ENCODE measurements at places on chromosomes 16 and 17. TPM values are rescaled to one million over a fixed set of nuclear protein-coding genes. Genes with fewer than 3 reads are reported as not detected.

The CACNA1G gene
- not detected for total RNA-seq

The KIAA0513 gene
- 13.6 TPM for total RNA-seq

The ENPP7 gene
- not detected for total RNA-seq

GRCh38 chr16:21226749-21227148 is 6.8 kb upstream of the ANKS4B start:
- peaks cover 56% of the 10 kb centered on the region for H3K27me3 ChIP-seq
- DNase-seq: no peak
- peaks cover 13% of the 10 kb centered on the region for H3K4me1 ChIP-seq
- no peak overlapping the region for H3K4me3 ChIP-seq
- H3K36me3 ChIP-seq: no peaks in the 10 kb centered on the region

DNA sequence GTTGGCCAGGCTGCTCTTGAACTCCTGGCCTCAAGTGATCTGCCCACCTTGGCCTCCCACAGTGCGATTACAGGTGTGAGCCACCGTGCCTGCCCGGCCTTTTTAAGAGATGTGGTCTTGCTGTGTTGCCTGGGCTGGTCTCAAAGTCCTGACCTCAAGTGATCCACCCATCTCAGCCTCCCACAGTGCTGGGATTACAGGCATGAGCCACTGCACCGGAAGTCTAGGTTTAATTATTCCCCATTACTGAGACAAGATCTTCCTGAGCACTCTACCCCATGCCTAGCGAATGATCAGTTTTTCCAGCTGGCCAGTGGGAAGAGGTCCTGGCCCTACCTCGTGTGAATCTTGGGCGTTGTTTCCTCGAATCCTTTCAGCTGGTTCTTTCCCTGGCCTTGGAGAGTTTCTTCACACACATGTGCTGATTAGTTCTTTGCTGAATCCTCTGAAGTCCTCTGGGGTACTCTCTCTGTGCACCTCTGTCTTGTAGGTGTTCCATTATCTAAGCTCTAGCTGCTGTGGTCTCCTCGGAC is 18.9 kb downstream of the C16orf54 start:
- H3K27me3 ChIP-seq: peaks cover 8% of the 10 kb centered on the region
- peaks cover 6% of the 10 kb centered on the region for H3K36me3 ChIP-seq
- DNase-seq: no peak
- H3K4me1 ChIP-seq: peaks cover 30% of the 10 kb centered on the region
- no peak overlapping the region for H3K27ac ChIP-seq
- no peak overlapping the region for H3K4me3 ChIP-seq

DNA sequence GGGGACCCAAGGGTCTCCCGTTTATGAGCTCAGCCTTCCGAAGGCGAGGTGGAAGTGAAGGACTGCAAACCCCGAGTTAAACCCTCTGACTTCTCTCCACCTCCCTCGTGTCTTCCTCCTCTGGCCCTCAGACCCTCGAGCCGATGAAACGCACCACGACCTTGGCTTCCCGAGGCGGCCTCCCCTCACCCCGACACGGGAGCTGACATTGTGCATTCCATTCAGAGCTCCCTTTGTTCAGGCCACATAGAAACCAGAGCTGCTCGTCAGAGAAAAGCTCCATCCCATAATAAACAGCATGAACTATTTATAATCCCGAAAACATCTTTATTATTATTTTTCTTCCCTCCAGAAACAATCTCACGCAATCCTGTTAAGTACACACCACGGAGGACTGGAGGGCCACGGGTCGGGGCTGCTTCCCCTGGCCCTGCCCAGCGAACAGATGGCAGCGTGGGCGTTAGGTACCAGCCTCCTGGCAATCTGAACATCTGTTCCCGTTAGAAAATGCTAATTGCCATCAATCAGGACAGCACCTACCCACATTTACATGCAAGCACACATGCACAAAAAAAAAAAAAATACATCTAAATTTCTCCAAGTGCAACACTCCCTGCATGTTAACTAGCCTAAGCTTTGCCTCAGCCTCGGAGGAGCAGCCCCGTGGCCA is 145.7 kb downstream of the RBFOX3 start:
- no peaks in the 10 kb centered on the region for H3K27me3 ChIP-seq
- DNase-seq: no peak
- H3K4me3 ChIP-seq: no peak overlapping the region
- H3K4me1 ChIP-seq: no peaks in the 10 kb centered on the region
- H3K27ac ChIP-seq: no peak overlapping the region

GRCh38 chr17:50493744-50494143 is 14.5 kb upstream of the MYCBPAP start:
- H3K36me3 ChIP-seq: no peaks in the 10 kb centered on the region
- no peak for DNase-seq
- H3K27ac ChIP-seq: no peak overlapping the region
- no peaks in the 10 kb centered on the region for H3K4me1 ChIP-seq

DNA sequence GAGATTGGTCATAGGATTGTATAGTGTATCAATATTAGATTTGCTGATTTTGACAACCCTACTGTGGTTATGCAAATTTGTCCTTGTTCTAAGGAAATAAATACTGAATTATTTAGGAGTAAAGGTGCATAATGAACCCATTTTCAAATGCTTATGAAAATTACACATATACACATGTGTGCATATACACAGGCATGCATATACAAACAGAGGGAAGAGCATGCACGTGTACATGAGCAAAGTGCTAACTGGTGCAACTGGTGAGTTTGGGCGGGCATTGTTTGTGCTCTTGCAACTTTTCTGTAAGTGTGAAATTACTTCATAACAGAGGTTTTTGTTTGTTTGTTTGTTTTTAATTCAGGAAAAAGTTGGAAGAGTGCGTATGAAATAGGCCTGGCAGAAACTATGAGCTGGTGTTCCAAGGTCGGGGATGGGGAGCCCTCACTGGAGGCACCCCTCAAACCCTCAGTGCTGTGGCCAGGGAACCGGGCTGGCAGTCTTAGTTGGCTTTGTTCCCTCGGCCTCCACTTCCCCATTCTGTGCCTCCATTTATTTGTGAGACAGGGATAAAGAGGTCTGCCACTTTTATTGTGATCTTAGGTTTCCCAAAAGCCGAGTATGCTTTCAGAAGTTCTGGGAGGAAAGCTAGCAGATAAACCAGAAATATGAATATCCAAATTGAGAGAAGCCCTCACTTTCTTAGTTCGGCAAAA is 5.8 kb downstream of the DEXI start:
- no peak overlapping the region for H3K4me3 ChIP-seq
- H3K36me3 ChIP-seq: peaks cover 35% of the 10 kb centered on the region
- no peaks in the 10 kb centered on the region for H3K27me3 ChIP-seq
- peaks cover 79% of the 10 kb centered on the region for H3K4me1 ChIP-seq
- DNase-seq: no peak

- H3K4me3 ChIP-seq: peak overlapping the region; percentile 69
- H3K36me3 ChIP-seq: peaks cover 49% of the 10 kb centered on the region
- H3K4me1 ChIP-seq: peaks cover 84% of the 10 kb centered on the region
- no peaks in the 10 kb centered on the region for H3K27me3 ChIP-seq
Observed at GRCh38 chr17:40341808-40342503, 22.6 kb downstream of the GJD3 start.

DNA sequence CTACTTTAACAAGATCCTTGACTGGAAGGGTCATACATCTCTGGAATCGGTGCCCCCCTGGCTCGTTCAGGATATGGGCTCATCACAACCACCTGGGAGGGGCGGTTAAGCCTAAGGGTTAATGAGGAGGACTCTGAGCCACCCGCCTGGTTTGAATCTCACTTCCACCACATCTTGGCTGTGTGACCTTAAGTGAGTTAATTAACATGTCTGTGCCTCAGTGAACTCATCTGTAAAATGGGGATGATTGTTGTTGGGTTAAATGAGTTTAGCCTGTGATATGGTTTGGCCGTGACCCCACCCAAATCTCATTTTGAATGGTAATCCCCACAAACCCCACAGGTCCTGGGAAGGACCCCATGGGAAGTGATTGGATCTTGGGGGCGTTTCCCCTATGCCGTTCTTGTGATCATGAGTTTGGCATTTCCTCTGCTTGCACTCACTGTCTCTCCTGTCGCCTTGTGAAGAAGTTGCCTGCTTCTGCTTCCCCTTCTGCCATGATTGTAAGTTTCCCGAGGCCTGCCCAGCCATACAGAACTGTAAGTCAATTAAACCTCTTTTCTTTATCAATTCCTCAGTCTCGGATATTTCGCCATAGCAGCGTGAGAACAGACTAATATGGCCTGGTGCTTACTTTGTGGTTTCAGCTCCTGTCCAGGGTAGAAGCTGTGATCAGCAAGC is 214.0 kb upstream of the CIBAR2 start:
- peaks cover 8% of the 10 kb centered on the region for H3K27me3 ChIP-seq
- peaks cover 2% of the 10 kb centered on the region for H3K4me1 ChIP-seq
- H3K36me3 ChIP-seq: no peaks in the 10 kb centered on the region

DNA sequence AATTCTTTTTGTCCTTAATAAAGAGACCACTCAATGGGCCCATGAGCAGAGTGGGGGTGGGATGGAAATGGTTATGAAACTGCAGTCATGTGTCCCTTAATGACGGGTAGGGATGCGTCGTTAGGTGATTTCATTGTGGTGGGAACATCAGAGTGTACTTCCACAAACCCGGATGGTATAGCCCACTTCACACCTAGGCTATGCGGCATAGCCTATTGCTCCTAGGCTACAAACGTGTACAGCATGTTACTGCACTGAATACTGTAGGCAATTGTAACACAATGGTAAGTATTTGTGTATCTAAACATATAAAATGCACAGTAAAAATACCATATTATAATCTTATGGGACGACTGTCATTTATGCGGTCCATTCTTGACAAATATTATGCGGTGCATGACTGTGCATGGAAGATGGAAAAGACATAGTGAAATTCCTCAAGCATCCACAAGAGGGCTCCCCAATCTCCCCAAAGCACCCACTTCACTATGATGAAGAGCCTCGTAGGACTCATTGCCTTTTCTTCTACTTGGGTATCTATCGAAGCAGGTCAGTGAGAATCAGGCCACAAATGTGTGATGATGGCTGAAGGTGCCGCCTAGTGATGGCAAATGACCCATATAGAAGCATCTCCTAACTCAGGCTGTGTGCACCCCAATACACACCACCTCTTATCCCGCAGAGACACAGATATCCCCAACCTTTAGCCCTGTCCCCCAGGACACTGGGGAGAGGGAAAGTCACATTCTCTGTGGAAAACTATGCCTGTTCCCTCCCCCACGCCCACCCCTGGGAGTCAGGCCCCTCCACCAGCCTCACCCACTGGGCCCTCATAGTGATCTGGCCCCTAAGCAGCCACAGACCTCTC is 43.5 kb downstream of the TBX21 start:
- no peaks in the 10 kb centered on the region for H3K36me3 ChIP-seq
- no peak overlapping the region for H3K4me3 ChIP-seq
- peaks cover 31% of the 10 kb centered on the region for H3K27me3 ChIP-seq
- H3K27ac ChIP-seq: no peak overlapping the region
- DNase-seq: peak; percentile 52

- no peak for DNase-seq
- H3K36me3 ChIP-seq: peaks cover 3% of the 10 kb centered on the region
- no peak overlapping the region for H3K27ac ChIP-seq
- peaks cover 11% of the 10 kb centered on the region for H3K4me1 ChIP-seq
- H3K27me3 ChIP-seq: peaks cover 2% of the 10 kb centered on the region
- no peak overlapping the region for H3K4me3 ChIP-seq
Observed at GRCh38 chr16:79838496-79839259, 238.1 kb upstream of the MAF start.

- no peak for DNase-seq
- no peaks in the 10 kb centered on the region for H3K27me3 ChIP-seq
Observed at GRCh38 chr17:14840616-14841231, 424.4 kb downstream of the PMP22 start.

- DNase-seq: no peak
- peaks cover 32% of the 10 kb centered on the region for H3K36me3 ChIP-seq
- no peak overlapping the region for H3K4me3 ChIP-seq
Observed at GRCh38 chr17:4678448-4679026, 25.4 kb downstream of the PELP1 start.

DNA sequence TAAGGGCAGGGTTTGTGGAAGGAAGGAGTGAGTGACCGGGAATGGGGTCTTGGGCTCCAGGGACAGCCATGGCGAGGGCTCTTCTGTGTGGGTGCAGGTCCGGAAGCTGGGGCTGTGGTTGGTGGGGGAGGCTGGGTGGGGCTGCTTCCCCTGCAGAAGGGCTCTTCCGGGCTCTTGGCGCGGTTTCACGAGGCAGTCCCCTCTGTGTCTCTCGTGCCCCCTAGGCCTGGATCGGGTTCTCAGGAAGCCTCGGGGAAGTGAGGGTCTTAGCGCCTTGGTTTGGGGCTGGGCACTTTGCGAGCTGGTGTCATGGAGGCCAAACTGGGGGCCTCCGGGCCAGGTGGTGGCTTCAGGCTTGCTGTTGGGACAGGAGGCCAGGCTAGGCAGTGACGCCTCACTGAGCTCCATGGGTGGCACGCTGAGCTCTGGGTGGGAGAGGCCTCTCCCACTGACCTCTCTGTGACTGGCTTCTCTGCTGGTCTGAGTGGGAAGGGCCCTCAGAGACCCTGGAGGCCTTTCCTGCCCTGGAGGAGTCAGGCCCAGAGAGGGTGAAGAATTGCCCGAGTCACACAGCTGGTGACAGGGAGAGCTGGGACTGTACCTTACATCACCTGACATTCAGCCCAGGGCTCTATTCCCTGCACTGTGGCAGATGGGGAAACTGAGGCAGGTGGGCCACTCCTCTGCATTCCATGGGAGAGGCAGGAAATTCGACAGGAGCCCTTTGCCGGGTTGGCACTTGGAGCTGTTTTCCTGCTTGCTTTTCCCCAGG is 8.2 kb downstream of the ADCY7 start:
- peaks cover 61% of the 10 kb centered on the region for H3K36me3 ChIP-seq
- H3K4me3 ChIP-seq: peak overlapping the region; percentile 89
- peak; percentile 62 for DNase-seq
- peak overlapping the region; percentile 97 for H3K27ac ChIP-seq

GRCh38 chr16:80846680-80847079 is 42.3 kb upstream of the CDYL2 start:
- H3K27ac ChIP-seq: no peak overlapping the region
- no peak for DNase-seq
- H3K4me1 ChIP-seq: no peaks in the 10 kb centered on the region
- H3K36me3 ChIP-seq: no peaks in the 10 kb centered on the region
- H3K4me3 ChIP-seq: no peak overlapping the region

DNA sequence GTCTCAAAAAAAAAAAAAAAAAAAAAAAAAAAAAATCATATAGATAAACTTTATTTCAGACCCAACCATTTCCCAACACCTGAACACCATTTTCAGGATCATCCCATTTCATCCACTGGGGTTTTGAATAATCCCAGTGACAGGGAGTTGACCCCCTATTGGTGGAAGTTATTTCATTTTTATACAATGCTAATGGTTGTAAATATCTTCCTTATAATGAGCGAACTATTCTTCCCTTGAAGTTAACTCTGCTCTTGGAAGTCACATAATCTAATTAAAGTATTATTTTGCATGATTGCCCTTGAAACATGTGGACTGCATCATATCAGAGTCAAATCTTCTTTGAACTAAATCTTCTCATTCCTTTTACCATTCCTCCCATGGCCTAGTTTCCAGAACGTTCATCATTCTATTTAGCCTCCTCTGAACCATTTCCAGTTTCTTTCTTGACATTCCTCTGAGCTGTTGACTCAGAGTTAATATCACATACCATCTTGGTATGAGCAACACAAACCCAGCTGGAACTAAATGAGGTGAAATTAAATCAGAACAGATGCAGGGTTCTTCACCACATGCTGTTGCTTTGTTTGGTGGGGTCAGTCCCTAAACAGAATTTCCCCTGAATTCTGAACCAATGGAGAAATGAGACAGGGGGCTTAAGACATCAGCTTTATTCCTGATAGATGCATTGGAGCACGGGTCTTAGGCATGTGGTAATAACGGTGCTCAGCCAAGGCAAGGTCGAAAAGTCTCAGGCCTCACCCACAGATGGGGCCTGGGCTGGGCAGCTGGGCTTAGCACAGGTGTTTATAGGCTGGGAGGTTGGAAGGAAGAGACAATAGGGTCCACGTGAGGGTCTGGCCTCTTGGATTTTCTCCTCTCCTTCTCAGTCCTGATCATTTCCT is 8.9 kb downstream of the HSD17B2 start:
- H3K4me1 ChIP-seq: no peaks in the 10 kb centered on the region
- no peaks in the 10 kb centered on the region for H3K36me3 ChIP-seq
- H3K27me3 ChIP-seq: peaks cover 12% of the 10 kb centered on the region
- DNase-seq: no peak
